ENCODE measurements at places on chromosomes 6 and 20.

DNA sequence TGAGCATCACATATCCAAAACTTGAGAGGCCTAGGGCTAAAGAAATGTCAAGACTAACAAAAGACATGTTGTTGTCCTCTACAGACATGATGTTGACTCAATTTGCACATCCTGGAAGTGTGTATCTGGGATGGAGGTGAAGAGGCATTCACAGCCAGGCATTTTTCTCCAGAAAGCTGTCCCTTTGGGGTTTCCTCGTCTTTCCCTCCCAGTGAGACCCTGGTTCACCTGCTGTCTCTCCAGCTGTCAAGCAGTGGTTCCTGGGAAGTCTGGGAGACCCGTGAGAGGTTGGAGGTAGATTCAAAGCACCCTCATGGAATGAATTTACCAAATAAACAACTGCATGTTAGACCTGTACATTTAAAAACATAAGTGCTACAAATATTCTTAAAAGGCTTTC is 32.1 kb downstream of the BACH2 start:
- DNase-seq, result no peak

DNA sequence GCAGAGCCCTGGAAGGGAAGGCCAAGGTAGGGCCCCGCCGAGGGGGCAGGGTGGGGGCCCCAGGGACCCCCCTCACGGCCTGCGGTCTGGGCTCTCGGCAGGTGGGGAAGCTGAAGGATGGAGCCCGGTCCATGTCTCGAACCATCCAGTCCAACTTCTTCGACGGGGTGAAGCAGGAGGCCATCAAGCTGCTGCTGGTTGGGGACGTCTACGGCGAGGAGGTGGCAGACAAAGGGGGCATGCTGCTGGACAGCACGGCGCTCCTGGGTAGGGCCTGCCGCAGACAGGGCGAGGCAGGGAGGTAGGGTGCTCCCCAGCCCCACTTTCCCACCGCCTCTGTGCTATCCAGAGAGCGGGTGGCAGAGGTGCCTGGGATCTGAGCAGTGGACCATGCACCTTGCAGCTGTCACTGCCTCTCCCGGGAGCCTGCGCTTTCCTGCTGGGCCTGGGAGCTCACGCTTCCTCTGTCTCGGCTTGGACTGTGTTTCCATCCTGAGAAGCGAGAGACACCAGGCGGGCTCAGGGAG is 83.1 kb downstream of the SYNJ2 start:
- no peak for DNase-seq

- no peak for DNase-seq
Measured at GRCh38 chr6:2862712-2863181, 21.1 kb upstream of the SERPINB1 start.

- no peak for DNase-seq
Measured at GRCh38 chr6:5446362-5447075, 185.2 kb downstream of the FARS2 start.

- no peak for DNase-seq
Measured at GRCh38 chr6:37938909-37939308, 119.4 kb downstream of the ZFAND3 start.

DNA sequence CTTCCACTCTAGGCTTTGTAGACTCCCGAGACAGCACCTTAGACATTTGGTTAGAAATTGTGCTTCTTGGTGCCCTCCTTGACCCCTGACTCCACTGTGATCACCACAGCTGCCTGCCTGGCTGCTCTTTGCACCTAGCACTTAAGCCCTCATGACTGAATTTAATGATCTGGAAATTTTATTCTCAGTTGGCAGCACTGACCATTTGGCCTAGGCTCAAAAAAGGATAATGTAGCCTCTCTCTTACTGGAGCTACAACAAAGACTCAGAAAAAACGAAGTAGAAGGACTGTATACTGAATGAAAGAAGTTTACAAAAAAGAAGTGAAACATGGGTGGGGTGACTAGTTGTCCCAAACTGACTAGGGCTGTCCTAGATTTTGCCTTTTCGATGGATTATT is 11.3 kb upstream of the ABRACL start:
- no peak for DNase-seq

GRCh38 chr20:31751126-31751525 is 12.0 kb downstream of the TPX2 start:
- DNase-seq, result no peak

DNA sequence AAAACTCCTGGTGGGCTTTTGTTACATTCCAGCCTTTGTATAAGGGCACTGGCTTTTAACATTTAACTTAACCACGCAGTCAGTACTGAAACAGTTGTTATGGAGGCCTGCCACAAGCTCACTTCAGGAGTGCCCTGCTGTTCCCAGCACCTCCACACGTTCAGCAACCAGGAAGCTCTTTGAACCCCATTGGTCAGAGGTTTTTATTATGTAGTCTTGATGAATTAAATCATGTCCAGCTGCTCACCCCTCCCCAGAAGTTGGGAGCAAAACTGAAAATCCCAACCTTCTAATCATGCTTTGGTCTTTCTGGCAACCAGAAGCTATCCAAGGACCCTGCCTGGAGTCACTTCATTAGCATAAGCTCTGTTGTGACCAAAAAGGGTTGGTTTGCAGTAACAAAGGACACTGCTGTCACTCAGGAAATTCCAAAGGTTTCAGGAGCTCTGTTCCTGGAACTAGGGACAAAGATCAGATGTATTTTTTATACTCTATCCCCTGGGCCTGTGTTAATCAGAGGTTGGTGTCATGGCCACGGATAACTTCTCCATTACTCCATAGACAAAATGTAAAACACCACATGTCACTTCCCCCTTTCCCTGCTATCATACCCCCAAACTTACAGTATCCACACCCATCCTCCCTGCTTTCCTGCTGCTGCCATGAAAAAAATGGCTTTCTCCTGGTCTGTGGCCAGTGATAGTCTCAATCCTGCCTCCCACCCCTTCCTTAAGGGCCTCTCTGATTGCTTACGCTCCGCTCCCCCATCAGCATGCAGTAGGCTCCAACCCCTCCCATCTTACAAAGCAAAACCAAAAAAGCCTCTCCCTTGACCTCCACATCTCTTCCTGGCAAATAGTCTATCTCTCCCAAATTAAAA is 3.1 kb downstream of the ARMC12 start:
- peak; percentile 66 for DNase-seq

GRCh38 chr6:10513544-10513943 is 7.6 kb upstream of the GCNT2 start:
- no peak for DNase-seq

- DNase-seq, result peak; percentile 23
Measured at GRCh38 chr20:53921443-53921973, 148.9 kb downstream of the BCAS1 start.

GRCh38 chr6:11404838-11405237 is 132.7 kb upstream of the TMEM170B start:
- no peak for DNase-seq

DNA sequence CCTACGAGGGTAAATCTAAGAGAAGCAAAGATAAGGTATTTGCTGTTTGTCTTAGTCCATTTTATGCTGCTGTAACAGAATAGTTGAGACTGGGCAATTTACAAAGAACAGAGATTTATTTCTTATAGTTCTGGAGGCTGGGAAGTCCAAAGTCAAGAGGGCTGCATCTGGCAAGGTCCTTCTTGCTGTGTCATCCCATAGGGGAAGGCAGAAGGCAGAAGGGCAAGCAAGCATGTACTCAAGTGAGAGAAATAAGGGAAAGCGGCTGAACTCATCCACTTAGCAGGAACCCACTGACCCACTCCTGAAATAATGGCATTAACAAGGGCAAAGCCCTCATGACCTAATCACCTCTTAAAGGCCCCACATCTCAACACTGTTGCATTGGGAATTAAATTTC is 102.7 kb downstream of the AGPAT4 start:
- DNase-seq, result no peak

DNA sequence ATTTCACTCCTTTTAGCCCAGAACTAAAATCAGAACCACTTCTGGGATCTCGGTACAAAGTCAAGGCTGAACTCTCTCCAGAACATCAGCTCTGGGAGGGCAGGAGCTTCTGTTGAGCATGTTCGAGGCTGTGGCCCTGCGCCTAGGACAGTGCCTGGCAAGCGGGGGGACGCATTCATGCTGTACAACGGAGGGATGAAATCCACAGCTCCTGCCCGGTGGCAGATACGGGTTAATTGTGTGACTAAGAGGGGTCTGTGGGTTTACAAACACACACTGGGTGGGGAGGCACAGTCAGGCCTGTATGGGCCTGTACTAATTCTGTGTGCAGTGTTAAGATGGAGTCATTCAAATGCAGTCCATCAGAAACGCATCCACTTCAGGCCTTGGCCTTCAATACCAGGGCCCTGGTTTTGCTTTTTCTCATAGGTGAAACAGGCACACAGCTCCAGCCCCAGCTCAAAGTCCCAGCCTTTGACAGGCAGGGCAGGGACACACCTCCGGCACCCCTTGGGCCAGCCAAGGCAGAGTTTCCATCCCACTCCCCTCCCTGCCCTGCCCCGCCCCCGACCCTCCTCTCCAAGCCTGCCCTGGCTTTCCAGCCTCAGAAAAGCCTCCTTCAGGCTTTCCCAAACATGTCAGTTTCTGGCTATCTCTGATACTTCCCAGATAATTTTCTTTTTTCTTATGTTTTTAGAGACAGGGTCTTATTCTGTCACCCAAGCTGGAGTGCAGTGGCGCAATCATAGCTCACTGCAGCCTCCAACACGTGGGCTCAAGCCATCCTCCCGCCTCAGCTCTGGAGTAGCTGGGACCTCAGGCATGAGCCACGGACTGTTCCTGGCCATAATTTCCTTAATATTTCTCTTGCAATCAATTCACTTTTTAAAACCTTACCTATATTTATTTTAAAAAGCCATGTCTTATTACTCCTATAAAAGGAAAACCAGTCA is 109.8 kb downstream of the SULF2 start:
- DNase-seq, result no peak

DNA sequence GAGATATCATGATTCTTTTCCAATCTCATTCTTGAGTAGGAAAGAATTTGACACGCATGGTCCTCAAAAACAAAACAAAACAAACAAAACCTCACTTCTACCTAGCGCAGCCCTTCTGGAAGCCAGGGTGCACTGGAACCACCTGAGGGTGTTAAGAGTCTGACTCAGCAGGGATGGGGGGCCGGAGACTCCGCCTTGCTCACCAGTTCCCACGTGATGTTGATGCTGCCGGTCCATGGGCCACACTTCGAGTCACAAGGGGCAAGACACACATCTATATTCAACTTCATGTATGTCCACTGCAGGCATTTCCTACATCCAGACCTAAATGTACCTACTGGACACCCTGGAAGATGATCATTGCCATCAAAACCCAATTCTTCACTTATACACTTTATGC is 30.4 kb downstream of the BFSP1 start:
- no peak for DNase-seq

- DNase-seq, result no peak
Measured at GRCh38 chr6:37168811-37169495, 999 bp upstream of the PIM1 start.

DNA sequence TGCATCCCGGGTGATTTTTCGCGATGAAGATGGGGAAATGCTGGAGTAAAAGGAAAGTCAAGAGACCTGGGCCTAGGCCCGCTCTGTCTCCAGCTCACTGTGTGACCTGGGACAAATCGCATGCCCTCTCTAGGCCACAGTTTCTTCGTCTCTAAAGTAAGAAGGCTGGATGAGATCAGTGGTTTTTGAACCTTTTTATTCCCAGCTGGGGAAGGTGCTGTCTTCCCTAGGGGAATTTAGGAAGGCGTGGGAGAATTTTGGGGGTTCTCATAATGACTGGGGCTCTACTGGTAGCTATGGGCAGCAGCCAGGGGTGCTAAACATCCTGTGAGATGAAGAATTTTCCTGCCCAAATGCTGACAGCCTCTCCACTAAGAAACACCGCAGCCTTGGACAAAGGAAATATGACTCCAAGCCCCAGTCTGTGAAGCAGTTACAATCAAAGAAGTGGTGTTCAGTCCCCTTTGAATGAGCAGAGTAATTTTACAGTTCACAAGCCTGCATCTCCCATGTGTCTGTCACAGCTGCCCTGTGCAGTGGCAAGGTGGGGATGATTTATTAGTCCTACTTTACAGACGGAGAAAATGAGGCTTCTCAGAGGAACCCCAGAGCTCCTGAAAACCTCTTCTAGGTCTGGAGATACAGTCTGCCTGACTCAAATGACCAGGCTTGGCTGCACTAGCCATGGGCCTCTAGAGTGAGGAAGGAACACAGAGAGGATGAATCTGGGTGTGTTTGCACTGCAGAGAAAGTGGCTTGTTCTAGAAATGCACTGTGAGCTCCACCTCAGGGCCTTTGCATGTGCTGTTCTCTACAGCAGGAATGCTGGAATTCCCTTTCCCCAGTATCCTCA is 57.2 kb downstream of the RAB44 start:
- DNase-seq, result no peak

GRCh38 chr6:135231469-135231844 is 50.3 kb downstream of the MYB start:
- DNase-seq, result peak; percentile 22

DNA sequence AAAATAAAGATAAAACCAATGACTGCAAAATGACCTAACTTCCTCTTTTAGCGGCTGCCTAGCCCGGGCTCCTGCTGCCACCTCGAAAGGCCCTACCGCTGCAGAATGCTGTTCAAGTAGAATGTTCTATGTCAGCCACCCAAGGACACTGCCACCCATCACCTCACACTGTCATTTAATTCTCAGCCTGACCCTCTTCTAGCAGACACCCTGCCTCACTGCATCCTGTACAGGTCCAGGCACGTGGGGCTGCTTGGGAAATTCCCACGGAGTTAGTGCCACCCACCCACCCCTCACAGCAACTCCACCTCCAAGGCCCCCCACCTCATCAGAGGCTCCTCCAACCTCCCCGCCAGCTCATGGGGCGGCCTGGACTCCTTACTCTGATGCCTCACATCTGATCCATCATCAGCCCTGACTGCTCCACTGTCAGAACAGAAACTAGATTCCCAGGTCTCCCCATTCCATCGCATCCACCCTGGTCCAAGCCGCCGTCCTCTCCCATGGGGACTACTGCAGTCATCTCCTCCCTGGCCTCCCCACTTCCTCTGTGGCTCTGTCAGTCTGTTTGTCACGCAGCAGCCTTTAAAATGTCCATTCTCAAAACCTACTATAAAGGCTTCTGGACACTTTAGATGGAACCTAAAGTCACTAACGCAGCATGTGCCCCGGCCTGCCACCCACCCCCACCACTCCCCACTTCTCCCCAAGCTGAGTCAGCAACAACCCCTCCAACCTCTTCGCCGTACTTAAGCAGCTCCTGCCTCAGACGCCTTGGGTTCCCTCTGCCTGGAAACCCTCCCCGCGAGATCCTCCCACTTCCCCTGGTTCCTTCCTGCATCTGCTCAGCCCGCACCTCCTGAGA is 17.0 kb downstream of the NFATC2 start:
- DNase-seq, result no peak

- no peak for DNase-seq
Measured at GRCh38 chr20:25073544-25073943, 8.4 kb downstream of the VSX1 start.
